ENCODE measurements at places on chromosomes 3 and 15. TPM values are rescaled to one million over a fixed set of nuclear protein-coding genes. Genes with fewer than 3 reads are reported as not detected.

AADACL2 gene
- total RNA-seq: not detected

SCN11A gene
- under 0.01 TPM for total RNA-seq

PSTPIP1 gene
- total RNA-seq: 1.4 TPM

SHISA5 gene
- 88.9 TPM for total RNA-seq

MEGF11 gene
- total RNA-seq: not detected

CLDN18 gene
- not detected for total RNA-seq

Data from smooth muscle cell of the coronary artery (primary cell).